ENCODE measurements at places on chromosomes 3 and 15. TPM values are rescaled to one million over a fixed set of nuclear protein-coding genes. Genes with fewer than 3 reads are reported as not detected.

Gene GABRB3
- polyA plus RNA-seq: 6.0 TPM

Gene KY
- 1.6 TPM for polyA plus RNA-seq

Gene NDUFAF3
- 50.2 TPM for polyA plus RNA-seq

Gene CCR8
- not detected for polyA plus RNA-seq

Gene GATM
- 242 TPM for polyA plus RNA-seq

Gene SCG3
- polyA plus RNA-seq: 0.12 TPM

Gene RAB11A
- polyA plus RNA-seq: 288 TPM

Gene HHATL
- polyA plus RNA-seq: 0.88 TPM

Gene STX19
- 0.32 TPM for polyA plus RNA-seq

Gene CLEC3B
- 11.9 TPM for polyA plus RNA-seq

Gene PLCB2
- 10.8 TPM for polyA plus RNA-seq

Gene DCLK3
- polyA plus RNA-seq: 0.86 TPM

Gene BCL2A1
- not detected for polyA plus RNA-seq

Gene NAALADL2
- 19.9 TPM for polyA plus RNA-seq

Gene ADAM10
- 264 TPM for polyA plus RNA-seq

Gene GOLGA8Q
- 2.5 TPM for polyA plus RNA-seq

Gene ST8SIA2
- polyA plus RNA-seq: 5.3 TPM

Gene PPIP5K1
- 37.2 TPM for polyA plus RNA-seq

Gene IQCH
- 10.0 TPM for polyA plus RNA-seq

Gene GPR176
- polyA plus RNA-seq: 15.9 TPM

Gene ZBTB20
- 5.6 TPM for polyA plus RNA-seq

Gene MGLL
- 22.6 TPM for polyA plus RNA-seq

DNA sequence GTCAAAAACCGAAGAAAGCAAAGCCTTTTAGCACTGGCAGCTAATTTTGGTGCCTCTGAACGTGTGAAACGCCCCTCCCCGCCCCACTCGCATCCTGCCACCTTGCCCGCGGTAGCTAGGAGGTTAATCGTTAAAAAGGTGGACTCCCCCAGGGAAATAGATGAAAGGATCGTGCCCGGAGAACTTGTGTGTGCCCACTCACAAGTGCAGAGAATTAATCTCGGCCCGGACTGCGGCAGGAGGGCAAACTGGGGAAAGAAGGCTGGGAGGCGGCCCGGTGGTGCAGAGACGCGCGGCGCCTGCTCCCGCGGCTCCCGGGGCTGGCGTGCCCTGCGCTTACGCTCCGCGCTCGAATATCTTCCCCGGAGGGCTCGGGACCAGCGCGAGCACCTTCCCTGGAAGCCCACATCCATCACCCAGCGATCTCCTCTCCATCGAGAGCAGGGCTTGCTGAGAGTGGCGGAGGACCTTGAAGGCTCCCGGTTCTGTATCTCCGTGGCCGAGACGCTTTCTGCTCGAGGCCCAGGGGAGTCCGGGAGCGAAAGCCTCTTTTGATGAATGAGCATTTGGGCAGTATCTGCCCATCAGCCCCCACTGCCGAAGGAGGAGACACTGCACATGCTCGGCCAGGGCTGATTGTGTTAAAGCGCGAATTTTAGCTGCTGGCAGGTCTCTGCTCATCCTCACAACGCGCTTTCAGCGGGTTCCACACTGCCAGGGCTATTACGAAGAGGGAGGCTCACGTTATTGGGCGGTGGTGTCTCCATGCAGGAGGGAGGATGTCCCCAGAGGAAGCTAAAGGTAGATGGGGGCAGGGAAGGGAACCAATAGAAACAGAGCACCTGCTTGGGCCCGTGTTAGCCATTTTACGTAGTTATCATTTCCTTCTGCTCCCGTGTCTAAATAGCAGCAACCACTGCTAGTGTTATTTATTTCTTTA, 1.3 kb upstream of the SPTSSB start:
- peak; percentile 22 for DNase-seq

DNA sequence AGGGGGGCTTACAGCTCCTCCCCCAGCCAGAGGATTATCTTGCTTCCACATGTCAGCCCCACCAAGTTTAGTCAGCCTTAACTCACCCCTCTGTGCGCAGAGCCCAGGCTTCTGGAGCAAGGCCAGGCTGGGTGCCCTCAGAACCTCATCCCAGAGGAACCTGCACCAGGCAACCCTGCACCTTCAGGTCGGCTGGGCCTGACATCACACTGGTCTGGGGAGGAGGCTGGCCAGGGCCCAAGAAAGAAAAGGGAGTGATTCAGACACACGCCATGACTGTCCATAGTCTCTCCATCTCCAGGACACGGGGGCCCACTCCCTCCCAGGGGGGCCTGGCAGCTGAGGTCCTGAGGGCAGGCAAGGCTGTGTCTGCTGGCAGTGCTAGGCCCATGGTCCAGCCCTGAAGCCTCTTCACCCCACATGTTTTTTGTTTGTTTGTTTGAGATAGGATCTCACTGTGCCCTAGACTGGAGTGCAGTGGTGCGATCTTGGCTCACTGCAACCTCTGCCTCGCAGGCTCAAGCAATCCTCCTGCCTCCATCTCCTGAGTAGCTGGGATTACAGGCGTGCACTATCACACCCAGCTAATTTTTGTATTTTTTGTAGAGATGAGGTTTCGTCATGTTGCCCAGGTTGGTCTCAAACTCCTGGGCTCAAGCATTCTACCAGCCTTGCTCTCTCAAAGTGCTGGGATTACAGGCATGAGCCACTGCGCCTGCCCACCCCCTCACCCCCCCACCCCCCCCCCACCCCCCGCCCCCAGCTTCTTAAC, 11.1 kb downstream of the TNK2 start:
- DNase-seq: no peak

DNA sequence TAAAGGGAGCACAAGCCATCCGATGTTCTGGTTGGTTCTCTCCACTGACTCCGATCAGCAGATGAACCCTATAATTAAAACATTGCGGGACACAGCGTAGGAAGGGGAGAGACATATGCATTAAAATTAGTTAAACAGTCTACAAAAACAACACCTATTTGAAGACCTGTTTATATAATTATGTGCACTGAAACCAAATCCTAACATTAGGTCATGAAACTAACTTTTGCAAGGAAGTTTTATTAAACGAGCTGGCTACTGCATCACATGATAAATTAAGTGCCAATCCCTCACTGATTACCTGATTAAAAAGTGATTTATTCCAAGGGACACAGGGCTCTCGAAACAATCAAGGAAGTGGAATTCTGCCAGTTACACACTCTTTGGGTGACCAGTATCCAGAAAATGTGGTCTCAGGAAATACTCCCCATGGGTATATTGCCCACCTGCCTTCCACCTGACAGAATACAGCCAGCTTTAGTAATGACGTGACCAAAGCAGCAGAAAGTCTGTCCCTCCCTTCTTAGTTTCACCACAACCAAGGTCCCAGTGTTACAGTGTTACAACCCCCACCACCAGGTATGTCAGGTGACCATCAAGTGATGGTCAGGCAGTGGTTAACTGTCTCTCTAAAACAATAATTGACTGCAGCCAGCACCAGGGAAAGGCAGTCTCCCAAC, 69.5 kb downstream of the HERC1 start:
- DNase-seq: no peak

DNA sequence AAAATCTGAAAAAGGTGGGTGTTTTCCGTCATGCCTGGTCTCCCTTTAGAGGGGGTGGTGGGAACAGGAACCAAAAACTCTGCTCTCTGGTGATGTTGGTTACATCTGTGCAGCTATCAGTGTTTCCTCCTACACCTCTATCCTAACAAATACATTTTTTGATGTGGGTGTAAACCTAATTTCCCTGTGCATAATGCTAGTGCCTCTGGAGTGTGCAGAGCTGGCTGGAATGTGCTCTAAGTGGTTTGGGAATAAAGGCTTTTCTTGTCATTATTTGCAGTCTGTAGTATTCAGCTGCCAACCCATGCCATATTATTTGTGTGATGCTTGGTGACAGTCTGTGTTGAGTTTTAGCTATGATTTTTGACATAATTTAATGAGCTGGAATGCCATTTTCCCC, 547.6 kb downstream of the NLGN1 start:
- DNase-seq: no peak

DNA sequence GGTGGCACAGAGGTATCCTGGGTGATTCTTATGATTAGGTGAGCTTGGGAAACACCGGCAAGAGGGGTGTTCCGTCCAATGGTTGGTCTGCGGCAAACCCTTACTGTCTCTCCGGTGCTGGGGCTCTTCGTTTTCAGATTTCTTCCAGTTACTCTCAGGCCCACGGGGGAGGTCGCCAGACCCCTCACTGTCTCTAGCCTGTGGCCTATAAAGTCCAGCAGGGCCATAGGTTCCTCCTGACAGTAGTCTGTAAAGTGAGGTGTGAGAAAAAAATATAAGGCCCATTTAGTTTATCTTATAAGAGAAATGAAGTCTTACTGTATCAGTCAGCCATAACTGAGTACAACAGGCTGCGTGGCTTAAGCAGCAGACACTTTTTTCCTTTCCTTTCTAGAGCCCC, 1.4 kb downstream of the ESYT3 start:
- DNase-seq: no peak

GRCh38 chr3:179292450-179292849, 30.4 kb upstream of the ZNF639 start:
- peak; percentile 39 for DNase-seq

- no peak for DNase-seq
Observed at GRCh38 chr3:42117175-42118008, 26.2 kb downstream of the TRAK1 start.

- DNase-seq: no peak
Observed at GRCh38 chr15:56943403-56943802, 25.0 kb downstream of the TCF12 start.

- no peak for DNase-seq
Observed at GRCh38 chr3:189714991-189715961, 84.1 kb downstream of the TP63 start.

GRCh38 chr3:176737480-176738110, 459.7 kb downstream of the TBL1XR1 start:
- DNase-seq: no peak

GRCh38 chr3:159432682-159433340, 555.8 kb upstream of the IL12A start:
- DNase-seq: no peak

GRCh38 chr15:77455696-77456321, 35.1 kb downstream of the HMG20A start:
- DNase-seq: peak; percentile 53

GRCh38 chr3:128307029-128307633, 153.8 kb downstream of the EEFSEC start:
- DNase-seq: no peak

GRCh38 chr3:17129556-17129955, 244.8 kb downstream of the PLCL2 start:
- DNase-seq: no peak

DNA sequence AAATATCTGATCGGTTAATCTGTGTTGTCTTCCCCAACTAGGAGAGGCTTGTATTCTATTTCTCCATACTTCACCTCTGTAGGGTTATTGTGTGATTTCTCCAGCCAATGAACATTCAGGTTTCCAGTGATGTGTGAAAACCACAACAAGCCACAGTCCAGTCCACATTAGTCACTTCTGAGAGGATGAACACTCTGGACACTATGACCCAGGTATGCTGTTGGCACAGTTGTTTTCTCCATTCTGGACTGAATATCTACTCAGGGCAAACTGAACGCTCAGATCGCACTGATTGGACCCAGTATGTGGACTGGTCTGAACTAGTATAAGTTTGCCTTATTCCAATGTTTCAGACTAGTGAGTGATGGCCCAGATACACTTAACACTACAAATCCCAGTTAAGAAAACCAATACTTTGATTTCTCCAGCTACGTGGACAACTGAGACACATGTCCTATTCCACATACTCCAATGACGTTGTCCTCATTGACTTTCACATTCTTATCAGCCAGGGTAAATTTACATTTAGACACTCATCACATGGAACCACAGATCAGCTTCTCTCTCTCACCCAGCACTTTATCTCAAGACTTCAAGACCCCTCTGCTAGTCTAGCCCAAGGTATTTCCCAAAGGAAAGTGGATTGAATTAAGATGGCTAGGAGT, 587.4 kb upstream of the SGO1 start:
- no peak for DNase-seq

GRCh38 chr15:33191591-33191990, 2.9 kb downstream of the FMN1 start:
- DNase-seq: no peak

GRCh38 chr3:158770741-158771350, 31.0 kb upstream of the MFSD1 start:
- DNase-seq: no peak

- no peak for DNase-seq
Observed at GRCh38 chr3:141334627-141335250, 33.6 kb upstream of the ZBTB38 start.

GRCh38 chr15:68834346-68834745, 13.7 kb upstream of the ANP32A start:
- DNase-seq: no peak

DNA sequence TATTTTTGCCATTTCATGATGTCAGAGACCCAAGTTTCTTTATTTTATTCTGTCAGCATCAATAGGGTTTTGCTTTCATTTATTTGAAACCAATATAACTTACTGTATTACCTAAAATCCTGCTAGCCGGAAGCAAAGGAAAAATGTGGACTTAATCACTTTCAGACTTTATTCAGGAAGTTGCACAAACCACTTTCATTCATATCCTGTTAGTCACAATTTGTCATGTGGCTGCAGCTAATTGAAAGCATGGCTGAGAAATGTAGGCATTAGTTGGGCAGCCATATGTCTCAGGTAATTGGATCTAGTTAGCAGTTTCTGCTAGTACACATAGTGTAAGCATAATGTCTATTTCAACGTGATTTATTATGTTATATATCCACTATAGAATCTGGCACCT, 462.3 kb upstream of the SGO1 start:
- DNase-seq: no peak

DNA sequence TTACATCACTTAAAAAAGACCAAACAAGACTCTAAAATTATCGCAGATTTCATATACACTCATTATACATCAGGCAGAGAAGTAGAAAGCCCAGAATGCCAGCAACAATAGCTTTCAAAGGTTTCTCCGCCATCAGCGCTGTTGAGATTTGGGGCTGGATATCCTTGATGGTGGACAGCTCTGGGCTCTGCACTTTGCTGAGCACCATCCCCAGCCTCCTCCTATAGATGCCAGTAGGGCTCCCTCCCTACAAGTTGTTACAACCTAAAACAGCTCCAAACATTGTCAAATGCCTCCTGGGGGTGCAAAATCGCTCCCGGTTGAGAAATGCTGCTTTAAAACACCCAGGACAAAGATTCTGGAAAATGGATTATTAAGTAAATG, 73.5 kb downstream of the ATP10A start:
- DNase-seq: no peak

GRCh38 chr3:31142139-31142538, 247.7 kb upstream of the GADL1 start:
- DNase-seq: no peak

GRCh38 chr3:159846255-159846654, 142.4 kb upstream of the IL12A start:
- no peak for DNase-seq

GRCh38 chr3:78221796-78222195, 1181.9 kb downstream of the ROBO2 start:
- DNase-seq: no peak

DNA sequence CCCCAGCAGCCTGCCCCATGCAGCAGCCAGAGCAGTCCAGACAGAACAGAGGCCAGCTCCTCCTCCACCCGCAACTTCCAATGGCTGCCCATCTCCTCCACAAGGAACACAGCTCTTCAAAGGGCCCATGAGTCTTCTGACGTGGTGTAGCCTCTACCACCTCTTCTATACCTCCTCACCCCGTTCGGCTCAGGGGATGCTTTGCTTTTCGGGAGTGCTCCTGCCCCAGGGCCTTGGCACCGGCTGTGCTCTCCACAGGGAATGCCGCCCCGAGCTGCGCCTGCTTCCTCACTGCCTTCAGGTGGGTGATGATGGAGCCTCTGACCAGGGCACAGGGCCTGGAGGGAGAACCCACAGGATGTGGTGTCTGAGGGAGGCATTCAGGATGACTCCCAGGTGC, 14.6 kb downstream of the DNAJB8 start:
- DNase-seq: no peak

GRCh38 chr15:56667517-56667916, 65.8 kb downstream of the ZNF280D start:
- no peak for DNase-seq

Measured in left kidney (tissue), 8 donors.